Hematopoietic multipotent progenitor cell treated with erythropoietin and hydrocortisone succinate and interleukin-3 and kit ligand, for 4 days (in vitro differentiated cells): ENCODE measurements at places on chromosomes 4 and X.

DNA sequence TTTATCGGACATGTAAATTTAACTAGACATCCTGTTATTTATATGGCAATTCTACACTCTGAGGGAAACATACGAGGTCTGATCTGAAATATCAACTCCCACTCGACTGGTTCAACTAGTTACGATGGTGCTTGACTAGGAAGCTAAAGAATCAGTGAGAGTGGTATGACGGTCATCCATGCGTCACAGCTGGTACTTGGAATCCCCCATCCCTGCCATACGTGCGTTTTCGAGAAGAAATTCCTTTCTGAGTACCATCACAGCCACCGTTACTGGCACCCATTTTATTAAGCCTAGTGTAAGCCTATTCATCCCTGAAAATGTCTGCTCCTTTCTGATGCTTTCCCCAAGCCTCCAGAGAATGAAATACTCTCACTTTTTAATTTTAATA is 695 bp upstream of the PIGA start:
- peak; percentile 20 for DNase-seq

DNA sequence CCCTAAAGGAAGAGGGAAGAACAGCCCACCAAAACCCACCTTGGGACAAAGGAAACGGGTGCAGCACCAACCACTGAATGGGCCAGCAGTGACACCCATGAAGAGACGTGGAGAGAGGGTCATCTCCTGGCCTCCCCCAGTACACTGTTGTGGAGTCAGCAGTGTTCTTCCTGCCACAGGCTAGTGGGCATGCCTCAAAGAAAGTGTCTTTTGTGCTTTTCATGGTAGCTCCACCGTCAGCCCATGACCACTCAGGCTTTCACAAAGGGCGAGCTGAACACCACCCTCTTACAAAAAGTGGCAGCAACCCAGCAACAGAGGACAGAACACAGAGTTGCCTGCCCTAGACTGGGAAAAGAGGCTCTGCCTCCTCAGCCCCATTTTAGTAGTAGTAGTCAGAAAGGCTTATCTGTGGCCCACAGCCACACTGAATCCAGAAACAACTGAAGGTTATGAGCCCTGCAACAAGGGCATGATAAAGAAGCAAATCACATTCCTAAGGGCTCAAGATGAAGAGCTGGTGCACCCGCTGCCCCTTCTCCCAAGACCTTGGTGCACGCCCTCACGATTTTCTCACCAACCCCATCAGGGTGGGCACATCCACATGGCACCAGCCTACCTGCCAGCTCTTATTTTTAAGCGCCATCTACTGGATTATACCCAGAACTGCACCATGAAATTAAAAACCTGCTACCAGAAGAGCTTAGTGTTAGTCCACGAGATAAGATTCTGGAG is 53.1 kb downstream of the RAB28 start:
- DNase-seq = peak; percentile 26

GRCh38 chr4:94221916-94222315 is 14.3 kb downstream of the SMARCAD1 start:
- DNase-seq = peak; percentile 76

GRCh38 chr4:7005571-7005970 is 37.6 kb upstream of the TADA2B start:
- DNase-seq = no peak
